ENCODE measurements at places on chromosomes 3 and 15. TPM values are rescaled to one million over a fixed set of nuclear protein-coding genes. Genes with fewer than 3 reads are reported as not detected.

Gene TMEM266
- total RNA-seq, result 4.9 TPM

Gene ADPRH
- total RNA-seq, result 2.5 TPM

Gene CILP
- total RNA-seq, result 0.89 TPM

Gene WNT7A
- 5.0 TPM for total RNA-seq

Gene GPR171
- total RNA-seq, result 0.79 TPM

Gene BDH1
- 19.6 TPM for total RNA-seq

Gene CNTN3
- total RNA-seq, result 28.5 TPM

Gene CCDC191
- 5.6 TPM for total RNA-seq

Gene C3orf22
- total RNA-seq, result not detected

Gene HYAL3
- 9.7 TPM for total RNA-seq

Gene HCN4
- total RNA-seq, result 1.2 TPM

Gene C3orf20
- 0.20 TPM for total RNA-seq

Gene LTF
- total RNA-seq, result 1.4 TPM

Gene LRRIQ4
- 0.28 TPM for total RNA-seq

Gene MYRIP
- 12.5 TPM for total RNA-seq

Gene WDR5B
- total RNA-seq, result 6.2 TPM
